NCI-H1436 treated with DMSO at 0.1 percent for 48 hours (cell line): ENCODE measurements at places on chromosomes 6 and 20.

DNA sequence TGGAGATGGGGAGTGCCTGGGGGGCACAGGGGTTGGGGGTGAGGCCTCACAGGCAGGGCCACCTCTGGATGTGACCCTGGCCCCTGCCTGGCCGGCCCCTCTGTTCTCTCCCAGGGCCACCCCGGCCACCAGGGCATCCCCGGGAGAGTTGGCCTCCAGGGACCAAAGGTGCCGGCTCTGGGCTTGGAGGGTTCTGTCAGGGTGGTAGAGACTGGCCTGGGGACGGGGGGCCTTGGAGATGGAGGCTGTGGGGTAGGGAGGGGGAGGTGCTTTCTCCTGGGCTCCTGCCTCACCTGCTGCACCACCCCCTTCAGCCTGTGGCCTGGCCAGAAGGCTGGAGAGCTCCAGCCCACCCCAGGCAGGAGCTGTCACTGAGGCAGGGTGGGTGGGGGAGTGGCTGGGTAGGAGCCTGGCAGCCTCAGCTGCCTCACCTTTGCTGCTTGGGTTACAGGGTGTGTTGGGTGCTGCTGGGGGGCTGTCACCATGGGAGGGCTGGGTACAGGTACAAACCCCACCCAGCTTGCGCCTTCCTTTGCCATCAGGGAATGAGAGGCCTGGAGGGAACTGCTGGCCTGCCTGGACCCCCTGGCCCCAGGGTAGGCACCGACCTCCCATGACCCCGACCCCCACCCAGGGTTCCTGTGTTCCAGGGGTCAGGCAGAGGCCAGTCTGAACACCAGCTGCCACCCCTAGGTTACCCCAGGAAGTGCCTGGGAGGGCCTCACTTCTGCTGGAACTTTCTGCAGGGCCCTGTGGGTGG lies 32.7 kb downstream of the COL20A1 start:
- DNase-seq: no peak

DNA sequence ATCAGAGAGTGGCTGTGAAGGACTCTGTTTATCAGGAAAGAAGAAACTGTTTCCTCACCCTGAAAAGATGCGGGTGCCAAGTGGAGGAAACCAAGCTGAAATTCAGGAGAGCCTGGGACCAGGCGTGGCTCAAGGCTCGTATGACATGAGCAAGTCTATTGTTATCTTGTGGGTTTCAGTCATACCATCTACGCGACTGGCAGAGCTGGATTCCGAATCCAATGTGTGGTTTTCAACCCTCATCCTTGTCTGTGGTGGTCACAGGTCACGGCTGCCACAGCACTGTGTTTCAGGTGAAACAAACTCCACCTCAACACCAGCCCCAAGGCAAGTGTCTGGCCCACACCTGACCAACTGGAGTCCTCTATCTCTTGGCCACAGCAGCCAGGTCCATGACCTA lies 9.1 kb downstream of the MC3R start:
- DNase-seq: no peak

GRCh38 chr6:53646606-53647005 lies 18.9 kb downstream of the KLHL31 start:
- no peak for DNase-seq

DNA sequence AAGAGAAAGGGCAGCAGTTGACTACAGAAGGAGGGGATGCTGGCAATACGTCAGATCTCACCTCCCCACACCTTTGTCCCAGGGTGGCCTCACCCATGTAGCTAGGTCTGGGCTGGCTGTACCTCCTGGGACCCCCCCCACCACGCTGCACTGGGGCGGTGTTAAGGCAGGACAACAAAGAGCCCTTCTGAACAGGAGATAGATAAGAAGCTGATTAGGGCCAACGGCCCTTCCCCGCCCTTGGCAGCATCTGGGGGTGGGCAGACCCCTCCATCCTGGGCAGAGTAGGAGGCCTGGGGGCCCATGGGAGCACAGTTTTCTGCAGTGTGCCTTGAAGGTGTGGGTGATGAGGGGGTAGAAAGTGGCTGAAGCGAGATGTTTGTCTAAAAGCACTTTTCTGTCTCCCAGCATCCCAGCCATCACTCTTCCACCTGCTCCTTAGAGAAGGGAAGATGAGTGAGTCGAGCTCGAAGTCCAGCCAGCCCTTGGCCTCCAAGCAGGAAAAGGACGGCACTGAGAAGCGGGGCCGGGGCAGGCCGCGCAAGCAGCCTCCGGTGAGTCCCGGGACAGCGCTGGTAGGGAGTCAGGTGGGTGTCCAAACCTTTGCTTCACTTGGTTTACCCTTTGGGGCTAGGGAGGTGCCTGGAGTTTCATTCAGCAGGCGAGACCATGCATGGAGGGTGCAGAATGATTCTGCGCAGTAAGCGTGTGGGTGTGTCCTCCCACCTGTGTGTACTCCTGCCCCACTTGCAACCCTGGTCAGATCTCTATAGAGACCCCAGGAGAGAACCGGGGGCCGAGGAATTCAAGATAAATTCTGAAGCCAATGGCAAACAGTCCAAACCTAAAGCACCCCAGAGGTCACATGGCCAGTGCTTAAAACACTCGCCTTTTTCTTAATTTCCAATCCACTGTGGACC lies 3.9 kb downstream of the HMGA1 start:
- DNase-seq: no peak

- DNase-seq: no peak
Observed at GRCh38 chr20:44405257-44405656, 49.8 kb downstream of the HNF4A start.

DNA sequence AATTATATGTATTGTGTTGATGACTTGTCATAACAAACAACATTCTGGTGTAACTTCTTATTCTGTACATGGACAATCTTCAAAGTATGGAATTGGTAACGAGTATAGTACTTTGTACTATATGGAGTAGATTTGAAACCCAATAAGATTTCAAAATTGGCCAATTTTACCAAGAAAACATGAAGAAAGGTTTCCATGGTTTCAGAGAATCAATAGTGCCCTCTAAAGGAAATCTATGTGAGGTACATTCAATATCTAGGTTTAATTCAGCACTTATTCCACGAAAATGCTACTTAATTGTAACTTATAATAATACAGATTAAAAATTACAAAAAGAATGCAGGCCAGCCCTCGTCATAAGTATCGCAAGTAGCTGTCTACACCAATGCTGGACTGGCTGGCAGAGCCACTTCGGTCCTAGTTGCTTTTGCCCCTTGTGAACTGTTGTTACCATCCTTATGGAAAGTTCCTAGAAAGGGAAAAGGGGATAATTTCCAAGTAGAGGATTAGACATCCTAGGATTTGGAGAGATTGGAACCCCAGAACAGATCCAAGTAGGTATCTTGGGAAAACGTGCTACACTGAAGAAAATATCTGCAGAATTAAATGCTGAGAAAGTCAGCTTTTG lies 70.9 kb downstream of the LCA5 start:
- DNase-seq: no peak
